ENCODE measurements at places on chromosomes 5 and 9.

- DNase-seq, result no peak
Measured at GRCh38 chr5:92769978-92770377, 811.0 kb downstream of the NR2F1-AS1 start.

DNA sequence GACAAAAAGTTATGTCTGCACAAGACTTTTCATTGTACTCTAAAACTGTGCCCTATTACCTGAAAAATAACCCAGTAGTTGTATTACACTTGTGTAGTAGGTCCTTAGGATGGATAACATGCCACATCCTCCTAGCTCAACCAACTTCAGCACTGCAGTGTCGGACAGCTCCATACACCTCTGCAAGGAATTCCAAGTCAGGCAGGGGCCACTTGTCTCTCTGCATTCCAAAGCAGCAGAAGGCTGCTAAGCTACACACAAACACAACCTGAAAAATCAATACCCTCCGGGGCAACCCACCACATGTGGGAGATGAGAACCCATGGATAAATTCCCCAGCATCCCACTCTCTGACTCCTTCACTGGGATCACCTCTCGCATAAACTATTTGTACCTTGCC is 50.2 kb downstream of the MED10 start:
- no peak for DNase-seq

GRCh38 chr5:133438487-133438886 is 173.9 kb downstream of the FSTL4 start:
- no peak for DNase-seq

GRCh38 chr5:23029290-23029689 is 176.1 kb upstream of the CDH12 start:
- no peak for DNase-seq

- no peak for DNase-seq
Measured at GRCh38 chr5:65880496-65881072, 45.8 kb upstream of the ERBIN start.

DNA sequence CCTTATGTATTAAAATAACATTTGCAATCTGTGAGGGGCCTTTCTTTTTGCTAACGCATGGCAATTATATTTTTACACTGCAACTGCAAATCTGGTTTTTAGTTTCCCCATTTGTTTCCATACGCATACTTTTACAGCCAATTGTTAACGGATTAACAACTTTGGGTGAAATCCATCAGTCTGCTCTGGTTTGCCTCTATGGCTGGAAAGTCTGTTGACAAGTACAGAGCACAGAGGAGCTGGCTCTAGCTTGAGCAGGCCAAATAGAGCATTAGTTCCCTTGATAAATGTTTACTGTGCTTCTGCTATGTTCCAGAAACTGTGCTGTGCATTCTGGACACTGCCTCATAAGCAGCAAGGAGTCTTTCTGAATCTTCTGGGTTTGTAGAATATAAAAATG is 400.4 kb upstream of the KIF2A start:
- DNase-seq, result no peak

GRCh38 chr5:6488021-6488420 is 39.4 kb downstream of the UBE2QL1 start:
- DNase-seq, result no peak

- no peak for DNase-seq
Measured at GRCh38 chr5:157860898-157861890, 2.2 kb upstream of the CLINT1 start.

GRCh38 chr9:129221233-129221632 is 43.2 kb upstream of the IER5L start:
- DNase-seq, result no peak

- no peak for DNase-seq
Measured at GRCh38 chr9:112094948-112095681, 80.0 kb downstream of the SUSD1 start.

DNA sequence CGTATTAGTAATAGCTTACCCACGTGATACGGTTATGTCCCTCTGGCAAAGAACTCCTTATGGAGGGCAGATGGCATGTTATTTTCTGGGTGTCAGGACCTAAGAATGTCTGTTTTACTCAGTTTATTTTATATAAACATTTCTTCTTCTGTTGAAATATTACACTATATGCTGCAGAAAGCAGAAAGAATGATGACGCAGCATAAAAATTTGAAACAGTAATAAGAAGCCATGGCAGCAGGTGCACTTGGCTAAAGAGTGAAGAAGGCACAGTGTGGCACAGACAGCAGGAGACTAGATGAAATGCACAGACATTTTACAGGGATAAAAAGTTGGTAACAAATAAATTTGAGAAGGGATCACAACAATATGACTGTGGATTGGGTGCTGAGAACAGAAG is 46.3 kb upstream of the CDH10 start:
- no peak for DNase-seq

DNA sequence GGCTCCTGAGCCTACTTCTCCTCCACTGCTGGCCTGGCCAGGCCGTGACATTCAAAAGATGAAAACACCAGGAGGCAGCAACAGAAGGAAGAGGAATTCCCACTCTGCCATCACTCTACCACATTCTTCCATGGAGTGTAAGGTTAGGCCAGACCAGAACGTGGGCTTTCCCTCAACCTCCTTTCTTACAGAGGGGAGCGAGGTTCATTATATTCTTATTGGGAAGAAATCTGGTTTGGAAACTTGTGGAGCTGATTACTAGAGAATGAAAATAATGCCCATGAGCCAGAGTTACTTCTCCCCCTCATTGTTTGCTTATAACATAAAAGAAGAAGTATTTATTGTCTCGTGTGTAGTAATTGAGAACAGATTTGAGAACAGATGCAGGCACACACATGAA is 136.3 kb upstream of the BASP1 start:
- DNase-seq, result no peak

GRCh38 chr9:117403848-117404247 is 11.0 kb downstream of the ASTN2 start:
- no peak for DNase-seq

Measured in stimulated activated CD8-positive, alpha-beta memory T cell treated with anti-CD3 and anti-CD28 coated beads, Interleukin-4, amount 100 ng/mL, for 1 hour (primary cell).